ENCODE measurements at places on chromosomes 2 and 18. TPM values are rescaled to one million over a fixed set of nuclear protein-coding genes. Genes with fewer than 3 reads are reported as not detected.

DNA sequence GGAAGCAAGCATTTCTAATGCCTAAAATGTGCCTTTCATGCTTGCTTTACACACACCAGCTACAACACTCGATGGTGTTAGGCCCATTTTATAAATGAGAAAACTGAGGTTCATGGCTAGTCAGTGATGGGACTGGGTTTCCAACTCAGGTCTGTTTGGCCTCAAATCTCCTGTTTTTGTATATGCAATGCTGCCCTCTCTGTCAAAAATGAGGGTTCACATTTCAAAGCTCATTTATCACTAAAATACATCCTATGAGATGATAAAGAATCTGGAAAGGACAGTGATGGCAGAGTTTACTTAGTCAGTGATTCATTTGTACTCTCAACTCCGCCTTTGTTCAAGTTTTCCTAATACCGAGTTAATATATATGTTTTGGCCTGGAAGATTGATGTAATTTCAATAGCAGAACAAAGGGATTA lies 92.3 kb downstream of the KCTD1 start:
- H3K27me3 ChIP-seq: no peaks in the 10 kb centered on the region
- H3K4me1 ChIP-seq: 0 out of 2 replicates have a peak, but pooled peaks cover 3% of the 10 kb centered on the region
- H3K4me3 ChIP-seq: no peak overlapping the region
- H3K27ac ChIP-seq: no peak overlapping the region
- peaks cover 18% of the 10 kb centered on the region for H3K36me3 ChIP-seq

GRCh38 chr2:68214381-68214780 lies 38.0 kb downstream of the PPP3R1 start:
- no peak for DNase-seq
- H3K4me1 ChIP-seq: peaks cover 12% of the 10 kb centered on the region
- no peak overlapping the region for H3K4me3 ChIP-seq
- no peaks in the 10 kb centered on the region for H3K27me3 ChIP-seq

DNA sequence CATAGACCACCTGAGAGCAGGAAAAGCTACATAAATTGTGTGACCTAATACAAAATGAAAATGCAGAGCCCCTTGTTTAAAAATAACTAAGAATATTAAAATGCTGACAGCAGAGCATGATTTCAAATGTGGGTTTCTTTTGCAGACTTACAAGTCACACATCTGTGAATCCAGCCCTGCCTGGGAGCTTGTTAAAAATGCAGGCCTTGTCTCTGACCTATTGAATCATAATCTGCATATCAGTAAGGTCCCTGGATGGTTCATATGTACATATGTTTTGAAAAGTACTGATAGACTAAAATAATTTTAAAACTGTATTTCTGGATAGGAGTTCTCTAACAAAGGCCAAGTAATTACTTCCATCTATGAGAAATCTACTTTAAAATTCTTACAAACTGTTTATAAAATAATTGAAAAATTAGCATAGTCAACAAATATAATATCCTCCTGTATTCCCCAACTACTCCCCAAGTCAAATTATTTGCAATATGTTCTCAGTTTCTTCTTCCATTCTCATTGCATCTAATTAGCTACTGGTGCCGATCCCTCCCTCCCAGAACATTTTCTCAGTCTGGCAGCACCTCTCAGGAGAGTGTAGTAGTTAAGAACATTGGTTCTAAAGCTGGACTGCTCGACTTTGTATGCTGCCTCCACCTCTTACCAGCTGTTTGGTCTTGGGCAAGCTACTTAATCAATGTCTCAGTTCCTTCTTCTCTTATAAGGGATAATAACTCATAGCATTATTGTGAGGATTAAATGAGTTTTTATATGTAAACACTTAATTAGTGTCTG lies 1040.4 kb upstream of the CDH2 start:
- no peaks in the 10 kb centered on the region for H3K36me3 ChIP-seq
- DNase-seq: no peak
- H3K27ac ChIP-seq: no peak overlapping the region
- no peak overlapping the region for H3K4me3 ChIP-seq
- no peaks in the 10 kb centered on the region for H3K27me3 ChIP-seq

GRCh38 chr2:37864217-37864616 lies 60.9 kb upstream of the RMDN2 start:
- no peak overlapping the region for H3K27ac ChIP-seq
- H3K4me3 ChIP-seq: no peak overlapping the region
- DNase-seq: no peak
- no peaks in the 10 kb centered on the region for H3K27me3 ChIP-seq
- H3K4me1 ChIP-seq: no peaks in the 10 kb centered on the region

The ALKAL2 gene
- polyA plus RNA-seq: not detected

The ZNF892 gene
- polyA plus RNA-seq: 1.4 TPM
